Mammary epithelial cell (primary cell): ENCODE measurements at places on chromosomes 2 and 18. TPM values are rescaled to one million over a fixed set of nuclear protein-coding genes. Genes with fewer than 3 reads are reported as not detected.

SNRNP27 gene
- total RNA-seq, result 51.2 and 64.6 TPM in 2 replicates

CIB4 gene
- not detected for total RNA-seq

MERTK gene
- under 0.01 TPM for total RNA-seq

DSG1 gene
- total RNA-seq, result 0.17 TPM

CBLN2 gene
- not detected in 2 replicates for total RNA-seq

CFAP65 gene
- not detected in 2 replicates for total RNA-seq

CMPK2 gene
- 0.13 and 0.26 TPM in 2 replicates for total RNA-seq

ANKRD12 gene
- total RNA-seq, result 25.7 and 26.0 TPM in 2 replicates

CRYGA gene
- total RNA-seq, result not detected

AQP12A gene
- total RNA-seq, result not detected in 2 replicates

NDC80 gene
- 1.7 TPM for total RNA-seq
